ENCODE measurements at places on chromosomes 6 and 20.
A peak's percentile ranks its signal among the peaks of the same experiment; 100 is the strongest.

DNA sequence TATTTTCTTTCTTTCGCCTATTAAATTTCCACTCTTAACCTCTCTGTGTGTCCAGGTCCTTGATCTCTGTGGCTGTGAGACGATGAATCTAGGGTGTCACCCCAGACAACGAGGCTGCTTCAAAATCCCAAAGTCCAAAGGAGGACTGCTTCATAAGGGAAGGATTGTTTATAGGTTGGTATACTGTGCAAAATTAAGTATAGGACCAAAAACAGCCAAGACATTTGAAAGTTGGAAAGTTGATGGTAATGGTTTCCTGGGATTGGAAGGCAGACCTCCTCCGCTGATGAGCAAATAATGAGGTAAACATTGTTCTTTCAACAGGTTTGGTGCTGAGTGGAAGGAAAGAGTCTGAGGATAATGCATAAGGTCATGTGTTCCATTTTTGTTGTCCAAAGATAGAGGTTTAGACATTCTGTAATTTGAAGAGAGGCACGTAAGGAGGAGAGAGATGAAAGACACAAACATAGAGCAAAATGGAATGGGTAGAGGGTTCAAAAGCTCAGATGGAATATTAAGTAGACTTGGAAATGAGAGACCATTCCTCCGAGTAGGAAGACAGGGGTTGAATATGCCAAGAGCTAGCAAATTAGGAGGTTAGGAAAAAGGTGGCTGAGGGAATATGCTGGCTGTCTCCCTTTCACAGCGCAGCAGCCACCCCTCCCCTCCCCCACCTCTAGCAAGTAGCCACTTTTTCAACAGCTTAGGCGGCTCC lies 24.8 kb downstream of the ZNF311 start:
- no peak for DNase-seq

- no peak for DNase-seq
Measured at GRCh38 chr6:161188547-161189465, 85.1 kb downstream of the AGPAT4 start.

- DNase-seq: no peak
Measured at GRCh38 chr6:56230976-56231566, 16.3 kb downstream of the COL21A1 start.

GRCh38 chr6:149484733-149485700 lies at the start of gene ZC3H12D:
Gene ZC3H12D (minus strand): TSS chr6:149485014. CDS start chr6:149474543, 10,471 bp downstream.
- peak; percentile 78 for DNase-seq

- no peak for DNase-seq
Measured at GRCh38 chr20:61956396-61957342, 109.0 kb downstream of the TAF4 start.

DNA sequence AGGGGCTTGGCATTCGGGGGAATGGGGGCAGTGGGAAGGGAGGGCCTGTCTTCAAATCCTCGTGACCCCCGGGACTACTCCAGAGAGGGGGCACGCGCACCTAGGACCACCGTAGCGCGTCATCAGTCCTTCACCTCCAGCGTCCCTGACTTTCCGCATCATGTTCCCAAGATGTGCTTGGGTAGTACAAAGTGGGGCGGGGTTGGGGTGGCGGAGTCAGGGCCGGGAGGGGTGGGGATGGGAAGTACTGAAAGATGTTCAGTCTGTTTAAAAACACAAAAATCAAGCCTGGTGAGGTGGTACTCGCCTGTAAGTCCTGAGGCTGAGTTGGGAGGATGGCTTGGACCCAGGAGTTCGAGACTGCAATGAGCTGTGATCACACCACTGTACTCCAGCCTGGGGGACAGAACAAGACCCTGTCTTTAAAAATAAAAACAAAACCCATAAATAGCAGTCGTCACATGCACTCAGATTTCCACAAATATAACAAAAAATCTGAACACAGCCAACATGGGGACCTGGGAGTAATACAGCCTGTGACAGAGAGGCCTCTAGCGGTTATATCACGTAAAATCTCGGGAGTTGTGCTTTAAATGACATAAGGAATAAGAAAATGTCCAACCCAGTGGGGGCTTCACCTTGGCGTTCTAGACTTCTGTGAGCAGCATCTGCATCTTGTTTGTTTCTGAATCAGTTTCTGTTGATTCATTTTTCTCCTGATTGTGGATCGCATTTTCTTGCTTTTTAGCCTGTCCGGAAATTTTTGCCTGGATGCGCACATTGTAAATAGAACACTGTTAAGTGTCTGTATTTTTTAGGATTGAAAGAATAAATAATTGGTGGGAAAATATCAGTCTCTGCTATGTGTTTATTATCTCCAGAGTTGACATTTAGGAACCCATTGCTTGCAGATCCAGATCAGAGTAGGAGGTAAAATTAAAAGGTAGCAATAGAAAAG lies 698 bp upstream of the LRP11 start:
- DNase-seq: peak; percentile 78

DNA sequence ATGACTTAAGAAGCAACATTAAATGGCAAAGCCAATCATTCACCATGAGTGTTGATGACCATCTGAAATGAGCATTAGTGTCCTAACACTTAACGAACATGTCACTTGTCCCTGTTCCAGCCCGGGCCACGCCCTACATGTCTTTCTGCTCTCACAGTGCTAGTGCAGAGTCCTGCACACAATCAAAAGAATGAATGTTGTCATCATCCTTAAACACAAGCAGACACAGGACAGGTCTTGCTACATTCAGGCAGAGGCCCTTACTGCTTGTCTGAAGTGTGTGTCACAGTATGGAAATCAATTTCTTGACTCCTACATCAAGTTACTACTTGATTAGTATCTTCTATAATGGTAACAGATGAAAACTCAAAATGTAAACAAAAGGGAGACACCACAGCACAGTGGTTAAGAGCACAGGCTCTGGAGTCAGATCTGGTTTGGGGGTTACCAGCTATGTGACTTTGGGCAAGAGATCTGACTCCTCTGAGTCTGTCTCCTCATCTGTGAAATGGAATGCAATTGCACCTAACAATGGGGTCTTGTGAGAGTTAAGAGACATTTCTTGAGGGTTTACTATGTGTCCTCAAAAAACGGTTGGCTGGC lies 17.4 kb downstream of the UBE2V1 start:
- no peak for DNase-seq

GRCh38 chr20:50194831-50195523 lies 4.3 kb downstream of the CEBPB start:
- no peak for DNase-seq

DNA sequence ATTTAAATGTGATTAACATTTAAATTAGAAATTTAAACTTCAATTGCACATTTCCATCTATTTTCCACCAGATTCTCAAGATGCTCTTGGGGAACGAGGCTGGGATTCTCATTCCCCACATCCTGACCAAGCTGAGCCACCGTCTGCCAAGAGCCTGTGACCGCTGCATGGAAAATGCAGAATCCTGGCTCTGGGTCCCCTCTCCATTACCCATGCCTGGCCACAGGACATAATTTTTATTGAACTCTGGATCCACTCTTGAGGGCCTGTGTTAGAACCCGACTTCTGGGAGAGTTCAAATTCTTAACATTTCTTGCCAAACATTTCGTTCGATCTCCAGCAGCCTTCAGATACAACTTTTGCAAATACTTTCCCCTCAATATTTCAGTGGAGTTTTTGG lies 201.6 kb upstream of the SNX9 start:
- peak; percentile 16 for DNase-seq

DNA sequence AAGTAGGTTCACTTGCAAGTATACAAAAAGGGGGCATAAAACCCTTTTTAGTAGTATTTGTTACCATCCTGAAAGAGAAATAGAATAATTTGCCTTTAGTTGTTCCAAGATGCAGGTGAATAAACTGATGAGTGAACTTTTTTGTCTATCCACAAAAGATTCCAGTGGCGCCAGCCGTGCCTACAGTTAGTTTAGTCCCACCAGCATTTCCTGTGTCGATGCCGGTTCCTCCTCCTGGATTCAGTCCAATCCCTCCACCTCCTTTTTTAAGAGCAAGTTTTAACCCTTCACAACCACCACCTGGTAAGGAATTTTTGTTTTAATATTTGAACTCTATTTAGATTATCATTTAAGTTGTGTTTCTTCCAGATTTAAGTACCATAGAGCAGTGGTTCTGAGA lies 90.9 kb downstream of the SCAF8 start:
- peak; percentile 24 for DNase-seq

DNA sequence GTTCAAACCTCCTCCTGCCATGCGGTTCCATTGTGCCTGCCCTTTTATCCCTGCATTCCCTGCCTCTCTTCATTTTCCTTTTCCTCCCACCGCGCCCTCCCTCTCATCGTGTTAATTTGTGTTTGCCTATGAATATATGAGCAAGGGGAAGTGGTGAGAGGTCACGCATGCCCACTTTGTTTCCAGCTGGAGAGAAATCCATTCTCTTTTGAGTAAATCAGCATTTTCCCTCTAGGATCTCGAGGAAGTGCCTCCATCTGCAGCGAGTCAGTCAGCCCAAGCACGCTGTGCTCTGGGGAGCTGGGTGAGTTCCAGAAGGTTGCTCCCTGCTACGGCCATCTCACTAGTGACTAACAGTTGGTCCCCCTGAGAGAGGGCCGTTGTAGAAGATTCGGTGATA lies 42.9 kb downstream of the CDH26 start:
- DNase-seq: peak; percentile 20

DNA sequence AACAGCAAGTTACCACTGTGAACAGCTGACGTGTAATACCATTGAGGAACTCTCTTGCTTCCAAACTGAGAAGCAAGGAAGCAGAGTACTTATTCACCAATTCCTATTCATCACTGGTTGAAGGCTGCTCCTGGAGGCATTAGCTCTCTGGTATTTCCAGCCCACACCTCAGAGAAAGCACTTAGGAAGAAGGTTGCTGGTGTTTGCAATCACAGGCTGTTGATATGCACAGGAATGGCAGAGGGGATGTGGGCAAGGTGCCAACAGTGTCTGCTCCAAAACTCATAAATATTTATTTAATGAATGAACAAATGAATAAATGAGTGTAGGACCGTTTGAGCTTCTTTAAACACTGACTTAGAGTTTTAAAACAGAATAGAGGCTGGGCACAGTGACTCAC lies 6.9 kb upstream of the RRBP1 start:
- no peak for DNase-seq

DNA sequence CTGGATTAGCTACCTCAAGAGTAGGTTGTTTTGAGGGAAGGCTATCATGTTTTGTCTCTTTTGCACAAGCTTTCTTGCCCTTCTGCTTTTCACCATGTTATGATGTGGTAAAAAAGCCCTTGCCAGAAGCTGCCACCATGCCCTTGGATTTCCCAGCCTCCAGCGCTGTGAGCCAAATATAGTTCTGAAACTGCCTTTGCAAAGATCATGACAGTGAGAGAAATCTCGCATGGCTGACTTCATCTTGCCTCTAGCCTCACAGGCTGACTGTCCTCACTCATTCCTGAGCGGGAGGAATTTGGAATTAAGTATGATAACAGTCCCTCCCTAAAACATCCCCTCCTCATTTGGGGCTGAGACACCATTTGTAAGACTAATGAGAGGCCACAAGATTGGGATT lies 207.7 kb downstream of the BTBD9 start:
- no peak for DNase-seq

GRCh38 chr6:106974336-106974998 lies at the start of gene CD24:
Gene CD24 (minus strand): TSS chr6:106974729. CDS start chr6:106974646, 83 bp downstream.
- no peak for DNase-seq

DNA sequence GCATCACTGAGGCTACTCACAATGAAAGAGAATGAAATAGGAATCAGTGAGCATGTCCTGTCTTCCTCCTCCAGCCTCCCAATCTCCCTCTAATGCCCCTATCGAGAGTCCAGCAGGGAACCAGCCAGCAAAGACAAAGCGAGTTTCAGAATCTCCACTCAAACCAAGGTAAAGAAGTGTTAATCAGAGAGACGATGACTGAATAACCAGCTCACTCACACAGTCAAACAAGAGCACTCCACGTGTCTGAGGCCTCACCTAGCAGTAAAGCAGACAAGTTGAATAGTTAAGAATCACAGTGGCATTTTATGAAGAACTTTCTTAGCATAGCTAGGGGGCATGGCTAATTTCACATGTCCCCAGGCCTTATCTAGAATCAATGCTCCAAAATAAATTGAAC lies 3.3 kb upstream of the TREM1 start:
- no peak for DNase-seq

DNA sequence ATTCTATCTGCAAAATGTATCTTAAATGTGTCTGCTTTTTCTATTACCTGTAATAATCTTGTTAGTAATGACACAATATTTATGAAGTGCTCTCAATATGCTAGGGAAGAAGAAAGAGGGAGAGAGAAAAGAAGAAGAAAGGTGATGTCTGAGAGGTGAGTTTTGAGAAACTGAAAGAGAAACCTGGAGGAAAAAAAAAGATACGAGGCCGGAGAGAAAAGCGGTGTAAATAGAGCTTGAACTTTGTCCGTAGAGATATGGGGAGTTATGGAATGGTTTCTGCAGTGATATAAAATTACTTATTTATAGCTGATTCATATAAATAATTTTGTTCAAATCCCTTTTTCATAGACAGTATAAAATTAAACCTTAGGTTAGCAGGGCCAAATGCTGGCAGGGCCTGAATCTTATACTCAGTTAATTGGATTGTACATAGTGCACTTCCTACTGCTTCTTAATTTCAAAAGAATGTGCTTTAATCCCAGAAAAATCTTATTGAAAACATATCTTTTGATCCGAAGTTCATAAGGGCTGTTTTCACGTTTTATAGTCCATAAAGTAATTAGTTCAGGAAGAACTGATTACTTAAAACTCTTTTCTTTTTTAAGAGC lies 43.0 kb downstream of the MYB start:
- DNase-seq: no peak

DNA sequence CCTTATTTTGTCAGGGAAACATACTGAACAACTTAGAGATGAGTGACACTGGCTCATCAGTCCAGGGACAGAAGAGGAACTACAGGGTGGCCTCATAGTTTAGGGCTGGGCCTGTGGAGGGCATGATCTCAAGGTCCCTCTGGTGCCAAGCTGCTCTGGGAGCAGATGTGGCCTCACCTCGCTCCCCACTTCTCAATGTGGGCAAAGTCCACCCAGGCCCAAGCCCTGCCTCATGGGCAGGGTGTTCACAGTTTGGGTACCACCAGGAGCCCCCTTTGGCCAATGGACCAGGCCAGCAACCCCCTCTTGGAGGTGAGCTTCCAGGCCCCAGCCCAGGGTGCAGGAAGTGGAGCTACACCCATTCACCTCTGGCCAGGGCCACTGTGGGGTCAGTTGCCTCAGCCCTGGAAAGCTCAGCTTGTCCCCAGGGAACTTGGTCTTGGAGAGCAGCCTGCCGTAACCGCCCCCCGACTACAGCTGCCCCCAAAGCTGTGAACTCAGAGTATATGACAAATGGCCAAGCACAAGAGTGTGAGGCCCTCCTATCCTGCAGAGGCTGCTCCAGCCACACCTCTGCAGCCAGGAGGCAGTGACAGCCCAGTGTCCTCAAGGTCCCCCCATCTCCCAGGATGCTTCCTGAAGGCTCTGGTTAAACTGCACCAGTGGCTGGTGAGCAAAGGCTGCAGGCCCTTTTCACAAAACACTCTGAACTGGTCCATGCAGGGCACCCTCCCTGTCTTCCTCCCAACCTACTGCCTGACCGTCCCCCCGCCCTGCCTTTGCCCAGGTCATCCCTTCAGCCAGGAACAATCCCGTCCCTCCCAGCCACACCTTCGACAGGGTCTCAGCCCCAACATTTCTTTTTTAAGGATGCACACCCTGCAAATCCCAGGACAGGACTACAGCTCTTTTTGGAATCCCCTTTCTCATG lies 3.6 kb downstream of the ADISSP start:
- no peak for DNase-seq

- DNase-seq: no peak
Measured at GRCh38 chr6:167736486-167737204, 90.1 kb upstream of the AFDN start.

GRCh38 chr6:170049641-170050561 lies 241.0 kb downstream of the DLL1 start:
- no peak for DNase-seq

- DNase-seq: peak; percentile 90
Measured at GRCh38 chr6:136608991-136609390, 58.8 kb upstream of the MAP7 start.

Data from EH (cell line).